NCI-H1092 treated with DMSO at 0.1 percent for 48 hours (cell line): ENCODE measurements at places on chromosomes 6 and 20.
A peak's percentile ranks its signal among the peaks of the same experiment; 100 is the strongest.

GRCh38 chr6:7300926-7301325 is 12.1 kb downstream of the SSR1 start:
- DNase-seq = no peak

GRCh38 chr6:17768388-17768787 is 61.7 kb upstream of the NUP153 start:
- no peak for DNase-seq

GRCh38 chr6:52574709-52575501 is 2.0 kb downstream of the TRAM2 start:
- DNase-seq = no peak

- no peak for DNase-seq
Measured at GRCh38 chr6:14505401-14505800, 387.8 kb downstream of the CD83 start.

GRCh38 chr6:52725535-52726192 is 37.6 kb downstream of the GSTA2 start:
- DNase-seq = peak; percentile 72

- no peak for DNase-seq
Measured at GRCh38 chr6:11230158-11231107, 2.0 kb downstream of the NEDD9 start.

- DNase-seq = no peak
Measured at GRCh38 chr20:24736131-24736843, 212.8 kb upstream of the CST7 start.

- DNase-seq = no peak
Measured at GRCh38 chr20:39080326-39080725, 118.2 kb downstream of the DHX35 start.

GRCh38 chr6:143553337-143553736 is 41.8 kb upstream of the FUCA2 start:
- DNase-seq = no peak

GRCh38 chr6:36666826-36667591 is 11.5 kb upstream of the CDKN1A start:
- peak; percentile 17 for DNase-seq

DNA sequence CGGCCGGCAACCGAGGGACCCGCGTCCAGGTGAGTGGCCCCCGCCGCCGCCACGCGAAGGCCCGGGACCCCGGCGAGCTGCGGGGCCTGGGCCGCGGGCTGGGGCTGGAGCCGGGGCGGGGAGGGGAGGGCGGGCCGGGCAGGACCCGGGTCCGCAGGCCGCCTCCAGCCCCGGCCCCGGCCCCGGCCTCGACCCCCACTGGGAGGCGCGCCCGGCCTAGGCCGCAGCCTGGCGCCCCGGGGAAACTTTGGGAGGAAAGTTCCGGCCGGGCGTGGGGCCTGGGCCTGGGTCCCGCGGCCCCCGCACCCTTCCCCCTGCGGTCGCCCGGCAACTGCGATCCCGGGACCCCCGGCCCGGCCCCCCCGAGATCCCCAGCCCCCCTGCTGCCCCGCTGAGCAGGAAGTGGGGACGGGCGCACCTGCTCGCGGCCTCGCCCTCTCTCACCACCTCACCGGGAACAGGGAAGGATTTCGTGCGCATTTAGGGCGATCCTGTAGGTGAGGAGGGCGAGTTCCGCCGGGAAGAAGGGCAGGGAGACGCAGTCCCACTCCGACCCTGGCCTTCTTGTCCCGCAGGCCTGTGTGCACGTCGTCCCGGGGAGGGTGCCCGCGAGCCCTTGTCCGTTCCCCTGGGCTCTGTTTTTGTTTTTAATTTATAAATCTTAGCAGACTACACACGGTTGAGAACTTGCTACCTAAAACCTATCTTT is 402 bp downstream of the OSBPL2 start:
- no peak for DNase-seq

GRCh38 chr20:58944610-58945009 is 36.4 kb upstream of the NELFCD start:
- DNase-seq = no peak

DNA sequence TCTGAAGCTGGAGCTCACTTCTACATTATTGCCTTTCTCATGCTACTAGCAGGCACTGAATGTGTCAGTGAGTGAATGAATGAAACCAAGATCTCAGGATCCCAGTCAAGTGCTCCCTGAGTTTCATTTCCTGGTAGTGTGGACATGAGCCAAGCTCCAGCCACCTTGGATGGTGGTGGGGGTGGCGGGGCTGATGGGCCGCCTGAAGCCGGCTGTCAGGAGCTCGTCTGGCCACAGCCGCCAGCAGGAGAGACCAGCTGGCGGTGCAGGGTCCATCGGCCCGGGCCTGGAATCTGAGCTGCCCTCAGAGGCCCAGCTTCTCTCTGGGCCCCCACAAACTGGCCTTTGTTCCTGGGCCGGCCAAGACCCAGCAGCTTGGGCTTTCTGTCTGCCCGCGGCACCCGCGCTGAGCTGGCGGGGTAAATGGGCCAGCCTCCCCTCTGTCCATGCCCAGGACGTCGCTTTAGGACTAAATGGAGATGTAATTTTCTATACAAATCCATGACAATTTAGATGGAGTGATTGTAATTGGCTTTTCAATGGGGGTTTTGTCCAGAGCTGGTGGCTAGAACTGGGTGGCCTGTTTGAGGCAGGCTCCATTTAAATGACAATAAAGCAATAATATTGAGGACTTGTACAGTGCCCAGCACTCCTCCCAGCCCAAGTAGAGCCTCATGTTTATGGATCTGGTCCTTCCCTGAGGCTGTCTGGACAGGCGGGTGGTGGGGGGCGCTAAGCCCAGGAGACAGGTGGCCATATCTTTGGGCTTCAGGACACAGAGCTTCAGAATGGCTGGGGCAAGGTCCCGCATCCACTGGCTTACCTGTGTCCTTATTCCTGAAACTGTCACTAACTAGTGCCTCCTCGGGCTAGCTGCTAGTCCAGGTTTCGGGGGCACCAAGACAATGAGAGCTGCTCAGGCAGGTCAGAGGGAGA is 43.5 kb downstream of the NOL4L start:
- no peak for DNase-seq

GRCh38 chr20:44885392-44886265 is at the start of gene YWHAB:
YWHAB (plus strand) TSS chr20:44885705; CDS start chr20:44901534, 15,829 bp downstream.
- peak; percentile 98 for DNase-seq

DNA sequence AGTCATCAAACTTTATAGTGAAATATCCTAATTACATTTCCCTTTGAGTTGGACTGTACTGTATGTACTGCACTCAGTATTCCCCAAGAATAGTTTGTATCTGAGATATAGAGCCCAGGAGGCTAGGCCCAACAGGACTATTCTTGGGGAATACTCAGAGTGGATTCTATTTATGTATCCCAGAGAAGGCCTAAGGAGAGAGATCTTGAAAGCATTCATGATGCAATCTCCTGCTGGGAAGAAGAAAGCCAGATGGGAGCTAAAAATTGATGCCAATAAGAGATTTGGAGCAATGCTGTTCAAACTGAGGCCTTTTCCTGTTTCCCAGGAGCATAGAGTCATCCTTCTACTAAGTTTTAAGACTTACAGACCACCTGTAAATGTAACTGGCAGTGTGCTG is 452.1 kb upstream of the PLCB4 start:
- DNase-seq = no peak

DNA sequence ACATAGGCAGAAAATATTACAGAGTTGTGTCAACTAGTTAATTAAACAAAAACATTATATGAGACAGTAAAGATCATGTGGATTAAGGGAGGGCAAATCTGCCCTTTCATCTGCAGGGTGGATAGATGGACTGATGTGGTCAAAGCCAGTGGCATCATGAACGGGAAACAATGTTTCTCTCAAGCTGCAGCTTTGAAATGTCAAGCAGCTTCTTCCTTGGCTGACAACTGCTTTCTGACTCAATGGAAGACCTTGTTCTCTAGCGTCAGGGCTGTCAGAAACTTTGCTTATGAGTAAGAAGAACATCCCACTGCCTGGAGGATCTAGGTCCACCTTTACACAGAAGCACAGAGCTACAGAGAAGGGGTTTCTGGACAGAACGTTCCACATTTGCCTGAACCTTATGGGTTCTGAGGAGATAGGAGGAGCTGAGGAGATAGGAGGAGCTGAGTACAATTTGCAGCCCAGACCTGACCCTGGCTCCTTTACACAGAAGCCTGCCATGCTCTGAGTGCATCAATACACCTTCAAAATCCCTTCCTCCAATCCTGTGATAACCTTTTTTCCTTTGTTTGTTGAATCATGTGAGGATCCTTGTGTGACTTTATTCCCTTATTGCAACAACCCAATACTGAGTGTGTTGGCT is 6.1 kb downstream of the CST5 start:
- DNase-seq = no peak

- DNase-seq = no peak
Measured at GRCh38 chr6:34275128-34275804, 26.5 kb upstream of the SMIM29 start.

DNA sequence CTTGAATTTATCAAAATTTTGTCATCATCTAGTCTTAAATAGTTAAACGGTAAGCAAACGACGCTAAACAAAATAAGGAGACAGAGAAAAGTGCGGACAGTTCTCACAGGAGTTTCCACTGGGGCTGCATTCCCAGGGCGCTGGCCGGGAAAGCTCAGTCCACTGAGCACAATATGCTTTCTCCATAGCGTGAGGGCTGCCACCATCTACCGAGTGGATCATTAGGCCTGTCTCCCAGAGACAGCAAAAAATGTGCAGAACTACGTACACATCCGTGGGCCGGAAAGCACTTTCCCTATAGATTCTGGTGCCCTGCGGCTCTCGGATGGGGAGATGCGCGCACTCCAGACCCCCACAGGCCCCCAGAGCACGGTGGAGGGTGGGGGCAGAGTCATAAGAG is 84.9 kb downstream of the THBS2 start:
- DNase-seq = no peak

GRCh38 chr6:144286503-144287393 is 1.6 kb downstream of the UTRN start:
- no peak for DNase-seq
